ENCODE measurements at places on chromosomes 13 and 19. TPM values are rescaled to one million over a fixed set of nuclear protein-coding genes. Genes with fewer than 3 reads are reported as not detected.
A peak's percentile ranks its signal among the peaks of the same experiment; 100 is the strongest.

- H3K27ac ChIP-seq, result no peak overlapping the region
- H3K4me1 ChIP-seq, result no peaks in the 10 kb centered on the region
- H3K36me3 ChIP-seq, result no peaks in the 10 kb centered on the region
- DNase-seq, result no peak
- peak overlapping the region; percentile 26 for H3K4me3 ChIP-seq
- H3K27me3 ChIP-seq, result peaks cover 77% of the 10 kb centered on the region
These were observed 6.9 kb downstream of the NPHS1 start for GRCh38 chr19:35845215-35846037.

DNA sequence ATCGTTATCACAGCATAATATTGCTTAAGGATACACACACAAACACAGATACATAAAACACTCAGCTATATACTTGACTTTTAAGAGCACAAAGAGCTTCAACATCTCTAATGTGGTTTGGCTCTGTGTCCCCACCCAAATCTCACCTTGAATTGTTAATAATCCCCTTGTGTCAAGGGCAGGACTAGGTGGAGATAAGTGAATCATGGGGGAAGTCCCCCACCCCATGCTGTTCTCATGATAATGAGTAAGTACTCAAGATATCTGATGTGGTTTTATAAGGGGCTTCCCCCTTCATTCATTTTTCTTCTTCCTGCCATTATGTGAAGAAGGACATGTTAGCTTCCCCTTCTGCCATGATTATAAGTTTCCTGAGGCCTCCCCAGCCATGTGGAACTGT, 481.4 kb downstream of the PCDH9 start:
- H3K4me1 ChIP-seq, result no peaks in the 10 kb centered on the region
- no peak overlapping the region for H3K27ac ChIP-seq
- H3K4me3 ChIP-seq, result no peak overlapping the region

GRCh38 chr19:19568802-19569756, 31.0 kb downstream of the CILP2 start:
- no peak for DNase-seq
- no peaks in the 10 kb centered on the region for H3K36me3 ChIP-seq
- H3K4me1 ChIP-seq, result no peaks in the 10 kb centered on the region
- no peak overlapping the region for H3K4me3 ChIP-seq

DNA sequence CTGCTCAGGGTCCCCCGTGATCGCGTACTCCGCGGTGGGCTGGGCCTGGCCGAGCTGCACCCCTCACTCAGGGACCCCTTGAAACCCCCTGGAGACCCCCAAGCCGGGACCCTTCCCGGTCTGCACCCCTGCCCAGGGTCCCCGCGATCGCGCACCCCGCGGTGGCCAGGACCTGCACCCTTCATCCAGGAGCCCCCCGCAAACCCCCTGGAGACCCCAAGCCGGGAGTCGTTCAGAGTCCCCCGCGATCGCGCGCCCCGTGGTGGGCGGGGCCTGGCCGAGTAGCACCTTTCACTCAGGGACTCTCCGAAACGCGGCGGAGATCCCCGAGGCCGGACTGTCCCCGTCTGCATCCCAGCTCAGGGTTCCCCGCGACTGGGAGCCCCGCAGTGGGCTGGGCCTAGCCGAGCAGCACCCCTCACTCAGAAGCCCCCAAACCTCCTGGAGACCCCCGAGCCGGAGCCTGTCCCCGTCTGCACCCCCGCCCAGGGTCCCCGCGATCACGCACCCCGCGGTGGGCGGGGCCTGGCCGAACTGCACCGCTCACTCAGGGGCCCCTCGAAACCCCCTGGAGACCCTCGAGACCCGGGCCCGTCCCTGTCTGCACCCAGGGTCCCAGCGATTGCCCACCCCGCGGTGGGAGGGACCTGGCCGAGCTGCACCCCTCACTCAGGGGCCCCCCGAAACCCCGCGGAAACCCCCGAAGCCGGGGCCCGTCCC, 748 bp downstream of the LMNB2 start:
- H3K4me1 ChIP-seq, result peaks cover 15% of the 10 kb centered on the region
- peak overlapping the region; percentile 98 for H3K4me3 ChIP-seq
- no peaks in the 10 kb centered on the region for H3K36me3 ChIP-seq
- H3K27ac ChIP-seq, result peak overlapping the region; percentile 20

- H3K27ac ChIP-seq, result no peak overlapping the region
- H3K27me3 ChIP-seq, result no peaks in the 10 kb centered on the region
- no peak overlapping the region for H3K4me3 ChIP-seq
- DNase-seq, result no peak
- H3K4me1 ChIP-seq, result no peaks in the 10 kb centered on the region
- no peaks in the 10 kb centered on the region for H3K36me3 ChIP-seq
These were observed 405.1 kb downstream of the FOXO1 start for GRCh38 chr13:40261336-40261735.

DNA sequence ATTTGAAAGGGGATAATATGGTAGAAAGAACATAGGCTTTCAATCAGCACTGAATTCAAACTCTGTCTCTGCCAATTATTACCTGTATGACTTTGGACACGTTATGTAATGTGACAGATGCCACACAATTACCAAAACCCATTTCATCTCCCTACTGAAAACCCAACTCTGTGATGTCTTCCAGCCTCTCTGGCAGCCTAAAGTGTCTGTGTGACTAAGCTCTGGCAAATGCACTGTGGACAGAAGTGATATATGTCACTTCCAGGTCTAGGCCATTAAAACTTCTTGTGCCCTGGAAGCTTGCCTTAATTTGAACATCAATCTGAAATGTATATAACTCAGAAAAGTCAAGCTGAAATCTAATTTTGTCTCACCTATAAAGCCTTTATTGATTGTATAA, 552.0 kb downstream of the RFC3 start:
- DNase-seq, result no peak
- no peaks in the 10 kb centered on the region for H3K4me1 ChIP-seq
- no peaks in the 10 kb centered on the region for H3K27me3 ChIP-seq
- no peak overlapping the region for H3K27ac ChIP-seq
- no peaks in the 10 kb centered on the region for H3K36me3 ChIP-seq

GRCh38 chr19:51114087-51114729, 6.0 kb upstream of the CTU1 start:
- H3K4me1 ChIP-seq, result no peaks in the 10 kb centered on the region
- no peak overlapping the region for H3K4me3 ChIP-seq
- H3K36me3 ChIP-seq, result no peaks in the 10 kb centered on the region
- no peak overlapping the region for H3K27ac ChIP-seq
- H3K27me3 ChIP-seq, result no peaks in the 10 kb centered on the region

GRCh38 chr13:114110091-114110829, 22.2 kb downstream of the RASA3 start:
- H3K27ac ChIP-seq, result peak overlapping the region; percentile 55
- no peaks in the 10 kb centered on the region for H3K36me3 ChIP-seq
- H3K27me3 ChIP-seq, result no peaks in the 10 kb centered on the region
- no peak overlapping the region for H3K4me3 ChIP-seq
- peaks cover 52% of the 10 kb centered on the region for H3K4me1 ChIP-seq

DNA sequence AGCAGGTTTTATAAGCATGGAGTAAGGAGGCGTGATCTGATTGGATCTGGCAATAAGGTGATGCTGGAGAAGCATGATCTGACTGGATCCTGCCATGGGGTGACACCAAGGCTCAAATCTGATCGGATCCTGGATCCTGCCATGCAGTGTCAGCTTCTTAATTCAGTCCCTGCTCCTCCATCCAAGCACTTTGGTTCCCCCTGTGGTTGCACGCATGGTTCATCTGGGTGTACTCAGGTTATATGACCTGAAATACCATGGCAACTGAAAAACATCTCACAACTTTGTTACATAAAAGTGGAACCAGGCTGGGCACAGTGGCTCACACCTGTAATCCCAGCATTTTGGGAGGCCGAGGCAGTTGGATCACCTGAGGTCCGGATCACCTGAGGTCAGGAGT, 17.6 kb upstream of the KLK4 start:
- DNase-seq, result no peak
- no peaks in the 10 kb centered on the region for H3K4me1 ChIP-seq
- no peak overlapping the region for H3K27ac ChIP-seq
- H3K27me3 ChIP-seq, result no peaks in the 10 kb centered on the region

DNA sequence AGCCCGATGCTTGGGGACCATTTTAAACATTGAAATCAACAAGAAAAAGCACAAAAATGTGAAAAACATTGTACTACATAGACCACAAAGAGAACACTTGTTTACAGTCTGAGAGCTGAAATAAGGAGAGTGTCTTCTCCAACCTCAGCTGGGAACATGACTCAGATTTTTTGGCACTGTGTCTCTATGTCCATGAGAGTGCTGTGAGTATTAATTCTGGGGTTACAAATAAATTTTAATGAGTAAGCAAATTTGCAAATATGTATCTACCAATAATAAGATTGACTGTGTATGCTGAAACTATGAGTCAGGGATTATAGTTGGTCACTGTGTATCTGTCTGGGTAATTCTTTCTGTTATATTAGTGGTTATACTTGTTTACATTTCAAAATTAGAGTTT, 174.0 kb downstream of the DCT start:
- H3K36me3 ChIP-seq, result no peaks in the 10 kb centered on the region
- DNase-seq, result no peak
- H3K27ac ChIP-seq, result peak overlapping the region; percentile 16
- H3K4me3 ChIP-seq, result no peak overlapping the region

DNA sequence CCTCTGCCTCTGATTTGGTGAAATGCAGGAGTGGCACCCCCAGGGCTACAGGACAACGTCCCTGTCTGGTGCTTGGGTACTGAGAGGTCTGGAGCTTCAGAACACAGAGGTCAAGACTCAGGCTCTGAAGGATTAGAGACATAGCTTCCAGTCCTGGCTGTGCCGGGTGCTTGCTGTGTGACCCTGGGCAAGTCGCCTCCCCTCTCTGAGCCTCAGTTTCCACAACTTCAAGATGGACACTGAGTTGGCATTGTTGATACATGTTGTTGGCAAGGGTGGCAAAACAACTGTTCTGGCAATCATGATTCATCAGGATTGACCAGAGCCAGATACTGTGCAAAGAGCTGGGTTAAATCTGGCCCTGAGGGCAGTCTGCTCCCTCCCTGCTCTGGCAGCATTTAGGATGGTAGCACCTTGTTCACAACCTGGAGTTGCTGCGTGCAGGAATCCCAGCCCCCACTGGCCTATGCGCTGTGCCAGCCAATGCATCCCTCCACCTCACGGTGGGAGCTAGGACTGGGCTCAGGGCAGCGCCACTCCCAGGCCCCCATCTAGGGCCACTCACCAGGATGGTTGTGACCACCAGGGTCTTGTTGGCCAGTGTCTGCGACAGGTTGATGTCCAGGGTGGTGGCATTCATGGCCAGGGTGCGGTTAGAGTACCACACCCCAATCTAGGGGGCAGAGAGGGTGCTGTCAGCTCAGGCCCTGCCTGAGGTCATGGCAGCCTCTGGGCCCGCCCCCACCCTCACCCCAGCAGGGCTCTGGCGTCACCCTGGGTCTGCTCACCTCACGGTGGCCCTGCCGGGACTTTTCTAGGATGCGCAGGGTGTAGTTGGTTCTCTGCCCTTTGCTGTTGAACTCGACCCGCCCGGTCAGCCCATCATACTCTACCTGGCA, 16.7 kb downstream of the GRIK5 start:
- no peak for DNase-seq
- H3K4me3 ChIP-seq, result no peak overlapping the region
- no peaks in the 10 kb centered on the region for H3K27me3 ChIP-seq
- H3K36me3 ChIP-seq, result peaks cover 17% of the 10 kb centered on the region

DNA sequence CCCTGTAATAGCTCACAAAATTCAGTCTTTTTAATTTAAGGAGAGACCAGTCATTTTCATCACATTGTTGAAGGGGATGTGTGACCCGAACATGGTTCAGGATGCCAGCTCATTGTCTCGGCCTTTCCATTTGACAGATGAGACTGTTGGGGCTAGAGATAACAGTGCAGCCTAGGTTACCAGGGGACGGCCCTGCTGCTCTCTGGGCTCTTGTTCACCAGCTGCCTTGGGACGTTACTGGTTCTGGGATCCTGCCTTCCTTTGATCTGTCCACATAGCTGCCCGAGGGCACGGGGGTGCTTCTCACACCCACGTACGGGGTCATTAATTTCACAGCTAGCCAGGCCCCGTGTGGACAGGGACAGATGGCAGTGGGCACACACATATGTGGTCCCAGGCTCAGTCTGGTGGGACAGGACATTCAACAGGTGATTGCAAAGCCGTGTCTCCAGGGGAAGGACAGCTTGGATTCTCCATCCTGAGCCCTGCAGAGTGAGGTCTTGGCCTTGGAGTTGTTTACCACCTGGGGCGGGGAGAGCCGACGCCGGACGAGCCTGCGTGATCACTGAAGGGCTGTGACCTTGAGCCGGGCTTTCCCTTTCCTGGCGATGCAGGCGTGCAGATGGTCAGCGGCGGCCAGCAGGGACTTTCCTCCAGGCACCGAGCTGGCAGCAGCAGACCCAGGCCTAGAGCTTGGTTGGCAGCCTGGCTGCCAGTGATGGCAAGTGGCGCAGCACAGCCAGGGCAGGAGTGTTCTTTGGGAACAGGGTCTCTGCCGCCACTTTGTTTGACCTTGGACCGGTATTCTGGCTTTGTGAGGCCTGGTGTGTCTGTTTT, 26.7 kb upstream of the NPAS1 start:
- no peaks in the 10 kb centered on the region for H3K4me1 ChIP-seq
- no peak for DNase-seq
- peaks cover 63% of the 10 kb centered on the region for H3K36me3 ChIP-seq
- no peaks in the 10 kb centered on the region for H3K27me3 ChIP-seq
- H3K4me3 ChIP-seq, result no peak overlapping the region

- H3K27ac ChIP-seq, result no peak overlapping the region
- no peaks in the 10 kb centered on the region for H3K4me1 ChIP-seq
- no peaks in the 10 kb centered on the region for H3K27me3 ChIP-seq
- no peak overlapping the region for H3K4me3 ChIP-seq
These were observed 71.4 kb downstream of the ABCC4 start for GRCh38 chr13:95229855-95230254.

DNA sequence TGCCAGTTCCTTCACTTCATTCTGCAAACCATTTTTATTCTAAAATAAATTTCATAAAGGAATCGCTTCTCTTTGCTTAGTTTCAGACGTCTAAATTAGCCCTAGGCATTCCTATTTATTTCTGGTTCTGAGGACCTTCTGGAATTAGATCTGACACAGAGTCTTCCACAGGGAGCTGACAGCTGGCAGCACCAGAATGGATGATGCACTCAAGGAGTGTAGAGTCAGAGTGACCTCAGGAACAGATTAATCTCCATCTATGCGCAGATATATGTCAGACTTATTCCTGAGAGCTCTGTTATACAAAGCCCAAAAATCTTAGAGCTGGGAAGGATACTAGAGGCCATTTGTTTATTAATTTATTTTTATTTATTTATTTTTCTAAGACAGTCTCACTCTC, 450.8 kb downstream of the HS6ST3 start:
- H3K36me3 ChIP-seq, result no peaks in the 10 kb centered on the region
- no peak overlapping the region for H3K4me3 ChIP-seq
- H3K27ac ChIP-seq, result no peak overlapping the region
- H3K4me1 ChIP-seq, result no peaks in the 10 kb centered on the region
- H3K27me3 ChIP-seq, result no peaks in the 10 kb centered on the region

- DNase-seq, result peak; percentile 52
- H3K4me1 ChIP-seq, result no peaks in the 10 kb centered on the region
- H3K27ac ChIP-seq, result no peak overlapping the region
- H3K27me3 ChIP-seq, result no peaks in the 10 kb centered on the region
- no peaks in the 10 kb centered on the region for H3K36me3 ChIP-seq
- H3K4me3 ChIP-seq, result no peak overlapping the region
These were observed 9.0 kb upstream of the CEACAM5 start for GRCh38 chr19:41699231-41699967.

- H3K4me3 ChIP-seq, result peak overlapping the region; percentile 62
- no peak for DNase-seq
- no peaks in the 10 kb centered on the region for H3K27me3 ChIP-seq
- no peaks in the 10 kb centered on the region for H3K36me3 ChIP-seq
- peaks cover 68% of the 10 kb centered on the region for H3K4me1 ChIP-seq
- H3K27ac ChIP-seq, result peak overlapping the region; percentile 97
These were observed 636 bp downstream of the SF3A2 start for GRCh38 chr19:2237051-2237868.

The PROZ gene
- total RNA-seq, result not detected

The RFXAP gene
- 8.3 TPM for total RNA-seq

The FGF9 gene
- total RNA-seq, result 0.68 TPM

The KLHL26 gene
- total RNA-seq, result 5.4 TPM

The PRR22 gene
- total RNA-seq, result not detected

The SUGP2 gene
- total RNA-seq, result 36.1 TPM

The LCP1 gene
- 42.6 TPM for total RNA-seq
